ENCODE measurements at places on chromosomes 4 and X.

DNA sequence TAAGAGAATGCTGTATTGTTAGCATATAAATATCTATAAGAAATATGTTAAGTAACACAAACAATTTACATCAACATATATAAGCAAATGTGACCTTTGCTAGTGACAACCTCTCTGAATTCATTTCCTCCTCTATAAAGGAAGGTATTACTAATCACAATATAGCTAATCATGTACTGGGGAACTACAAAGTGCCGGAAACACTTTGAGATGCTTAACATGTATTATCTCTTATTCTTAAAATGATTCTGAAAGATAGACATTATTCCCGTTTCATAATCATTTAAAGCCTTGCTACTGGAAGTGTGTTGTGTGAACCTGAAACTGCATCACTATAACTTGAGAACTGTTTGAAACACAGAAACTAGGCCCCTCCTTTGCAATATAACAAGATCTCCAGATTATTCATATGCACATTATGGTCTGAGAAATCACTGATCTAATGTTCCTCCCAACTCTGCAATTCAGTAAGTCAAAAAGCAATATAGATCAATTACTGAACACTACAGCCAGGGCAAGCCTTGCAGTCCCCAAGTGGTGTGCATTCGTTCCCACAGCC, 54.0 kb downstream of the KLHL8 start:
- DNase-seq: no peak

DNA sequence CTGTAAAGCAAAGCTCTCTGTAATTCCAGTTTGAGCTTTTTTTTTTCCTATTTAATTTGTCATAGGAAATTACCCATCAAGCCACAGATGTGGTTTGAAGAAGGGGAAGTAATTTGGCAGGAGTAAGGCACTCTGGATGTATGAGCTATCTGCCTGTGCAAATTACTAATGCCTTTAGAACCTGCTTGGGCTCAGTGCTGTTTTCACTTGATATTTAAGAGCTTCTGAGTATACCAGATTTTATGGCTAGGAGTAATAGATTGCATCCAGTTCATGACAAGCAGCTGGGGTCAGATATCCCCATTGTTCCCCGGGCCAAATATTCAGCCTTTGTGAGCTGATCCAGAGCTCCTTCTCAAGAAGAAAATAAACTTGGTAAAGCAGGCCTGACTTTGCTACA, 89.1 kb downstream of the DCAF8L2 start:
- DNase-seq: no peak

DNA sequence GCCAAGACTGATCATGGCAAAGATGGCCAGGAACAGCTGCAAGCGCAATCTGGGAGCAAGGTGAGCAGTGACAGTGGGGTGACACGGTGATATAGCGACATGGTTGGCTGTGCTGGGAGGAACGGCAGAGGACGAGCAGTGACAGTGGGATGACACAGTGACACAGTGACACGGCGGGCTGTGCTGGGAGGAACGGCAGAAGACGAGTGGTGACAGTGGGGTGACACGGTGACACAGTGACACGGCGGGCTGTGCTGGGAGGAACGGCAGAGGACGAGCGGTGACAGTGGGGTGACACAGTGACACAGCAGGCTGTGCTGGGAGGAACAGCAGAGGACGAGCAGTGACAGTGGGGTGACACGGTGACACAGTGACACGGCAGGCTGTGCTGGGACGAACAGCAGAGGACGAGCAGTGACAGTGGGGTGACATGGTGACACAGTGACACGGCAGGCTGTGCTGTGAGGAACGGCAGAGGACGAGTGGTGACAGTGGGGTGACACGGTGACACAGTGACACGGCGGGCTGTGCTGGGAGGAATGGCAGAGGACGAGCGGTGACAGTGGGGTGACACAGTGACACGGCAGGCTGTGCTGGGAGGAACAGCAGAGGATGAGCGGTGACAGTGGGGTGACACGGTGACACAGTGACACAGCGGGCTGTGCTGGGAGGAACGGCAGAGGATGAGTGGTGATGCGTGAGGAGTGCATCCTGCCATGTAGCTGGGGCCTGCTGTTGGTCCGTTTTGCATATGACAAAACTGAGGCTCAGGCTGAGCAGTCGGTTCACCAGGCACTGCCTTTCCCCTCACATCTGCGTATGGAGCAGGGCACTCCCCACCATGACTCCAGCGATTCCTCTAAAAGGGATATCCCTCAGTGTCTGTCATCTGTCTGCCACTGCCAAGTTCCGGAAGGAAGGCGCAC, 36.0 kb upstream of the MXD4 start:
- DNase-seq: no peak

GRCh38 chr4:148216321-148216720, 225.9 kb downstream of the NR3C2 start:
- no peak for DNase-seq

DNA sequence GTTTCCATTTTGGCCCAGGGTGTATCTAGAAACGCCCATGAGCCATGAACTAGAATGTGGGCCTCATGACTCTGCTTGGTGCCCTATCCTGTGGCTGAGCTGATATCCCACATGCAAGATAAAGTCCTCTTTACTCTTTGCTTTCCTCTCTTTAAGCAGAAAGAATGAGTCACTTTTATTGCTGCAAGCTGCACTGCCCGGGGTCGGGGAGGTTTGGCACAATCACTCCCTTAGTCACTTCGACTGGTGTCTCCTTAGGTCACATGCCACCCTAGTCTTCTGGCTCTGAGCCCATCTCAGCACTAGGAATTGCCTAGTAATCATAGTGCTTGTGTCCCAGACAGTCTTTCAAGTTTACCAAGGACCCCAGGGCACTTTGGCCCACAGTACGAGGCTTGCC, 75.1 kb upstream of the CXorf66 start:
- no peak for DNase-seq

DNA sequence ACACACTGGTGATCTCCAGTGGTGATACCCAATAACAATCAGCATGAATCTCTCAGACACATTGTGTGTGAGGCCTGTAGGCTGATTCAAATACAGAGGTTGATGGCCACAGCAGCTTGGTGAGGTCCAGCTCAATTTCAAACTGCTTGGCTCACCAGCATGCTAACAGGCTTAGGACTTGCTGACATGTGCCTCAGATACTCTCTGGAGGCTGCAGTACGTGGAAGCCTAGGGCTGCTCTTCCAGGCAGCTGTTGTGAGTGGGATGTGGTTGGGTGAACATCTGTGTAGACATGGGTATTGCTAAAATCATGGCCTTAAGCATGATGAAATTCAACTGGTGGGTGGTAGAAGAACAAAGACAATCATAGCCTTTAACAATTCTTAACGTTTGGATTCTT, 4.3 kb downstream of the CXCL9 start:
- no peak for DNase-seq

GRCh38 chrX:121093011-121093410, 45.6 kb downstream of the GLUD2 start:
- DNase-seq: no peak

GRCh38 chr4:140068271-140068670, 85.7 kb downstream of the MAML3 start:
- no peak for DNase-seq

DNA sequence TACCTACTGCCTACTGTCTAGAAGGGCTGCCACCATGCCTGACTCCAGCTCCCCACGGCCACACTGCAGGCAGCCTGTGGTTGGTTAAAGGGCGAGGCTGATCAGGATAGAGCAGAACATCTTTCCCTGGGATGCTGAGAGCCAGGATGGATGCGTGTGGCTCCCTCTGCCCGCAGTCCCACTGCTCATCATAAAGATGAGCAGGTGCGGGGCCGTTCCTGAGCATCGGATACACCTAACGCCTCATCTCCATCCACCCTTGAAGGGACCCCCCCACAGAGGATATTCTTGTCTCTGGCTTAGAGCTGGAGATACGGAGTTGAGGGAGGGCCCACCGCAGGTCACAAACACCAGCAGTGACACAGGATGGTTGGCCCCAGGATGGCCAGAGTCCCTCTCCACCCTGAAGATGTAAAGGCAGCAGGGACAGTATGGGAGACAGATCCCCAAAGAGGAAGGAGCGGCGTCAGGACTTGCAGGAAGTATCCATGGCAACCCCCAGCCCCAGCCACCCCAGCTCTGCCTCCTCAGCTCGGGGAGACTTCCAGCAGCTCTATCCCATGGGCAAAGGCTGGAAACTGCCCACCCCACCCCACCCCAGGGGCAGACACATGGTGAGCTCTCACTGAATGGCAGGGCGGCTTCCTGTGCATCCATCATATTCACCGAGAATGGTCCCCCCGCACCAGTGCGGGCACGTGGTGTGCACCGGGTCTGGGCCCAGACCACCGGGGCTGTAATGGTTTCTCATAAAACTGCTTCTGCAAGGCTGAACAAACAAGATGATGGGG, 19.3 kb downstream of the PPP2R2C start:
- no peak for DNase-seq

DNA sequence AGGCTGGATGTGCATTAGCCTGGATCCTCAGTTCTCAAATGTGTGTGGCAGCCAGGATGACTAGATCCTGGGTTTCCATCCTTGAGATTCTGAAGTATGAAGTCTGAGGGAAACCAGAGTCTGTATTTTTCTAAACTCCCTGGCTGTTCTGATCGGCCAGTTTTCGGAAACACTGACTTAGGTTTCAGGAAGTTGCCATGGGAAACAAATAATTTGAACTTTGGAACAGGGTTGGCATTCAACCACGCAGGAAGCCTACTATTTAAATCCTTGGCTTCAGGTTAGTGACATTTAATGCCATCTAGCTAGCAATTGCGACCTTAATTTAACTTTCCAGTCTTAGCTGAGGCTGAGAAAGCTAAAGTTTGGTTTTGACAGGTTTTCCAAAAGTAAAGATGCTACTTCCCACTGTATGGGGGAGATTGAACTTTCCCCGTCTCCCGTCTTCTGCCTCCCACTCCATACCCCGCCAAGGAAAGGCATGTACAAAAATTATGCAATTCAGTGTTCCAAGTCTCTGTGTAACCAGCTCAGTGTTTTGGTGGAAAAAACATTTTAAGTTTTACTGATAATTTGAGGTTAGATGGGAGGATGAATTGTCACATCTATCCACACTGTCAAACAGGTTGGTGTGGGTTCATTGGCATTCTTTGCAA, 67.6 kb downstream of the PDGFRA start:
- no peak for DNase-seq

DNA sequence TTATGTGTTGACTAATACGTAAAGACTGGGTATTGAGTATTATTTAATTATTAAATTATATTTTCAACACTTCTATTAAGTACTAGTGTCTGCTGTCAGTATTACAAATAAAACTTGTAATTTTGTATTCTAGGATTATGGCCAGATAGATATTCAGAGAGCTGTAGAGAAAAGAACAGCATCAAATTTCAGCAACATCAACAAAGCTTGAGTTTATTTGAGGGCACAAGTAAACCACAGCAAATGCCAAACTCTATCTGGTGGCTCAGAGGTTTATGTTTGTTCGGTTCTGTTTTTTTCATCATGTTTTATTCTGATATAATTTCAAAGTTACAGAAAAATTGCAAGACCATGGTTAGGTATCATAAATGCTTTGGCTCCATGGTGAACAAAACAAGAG, 1530.5 kb downstream of the PCDH18 start:
- DNase-seq: no peak

GRCh38 chr4:176011529-176011928, 54.1 kb upstream of the WDR17 start:
- no peak for DNase-seq

DNA sequence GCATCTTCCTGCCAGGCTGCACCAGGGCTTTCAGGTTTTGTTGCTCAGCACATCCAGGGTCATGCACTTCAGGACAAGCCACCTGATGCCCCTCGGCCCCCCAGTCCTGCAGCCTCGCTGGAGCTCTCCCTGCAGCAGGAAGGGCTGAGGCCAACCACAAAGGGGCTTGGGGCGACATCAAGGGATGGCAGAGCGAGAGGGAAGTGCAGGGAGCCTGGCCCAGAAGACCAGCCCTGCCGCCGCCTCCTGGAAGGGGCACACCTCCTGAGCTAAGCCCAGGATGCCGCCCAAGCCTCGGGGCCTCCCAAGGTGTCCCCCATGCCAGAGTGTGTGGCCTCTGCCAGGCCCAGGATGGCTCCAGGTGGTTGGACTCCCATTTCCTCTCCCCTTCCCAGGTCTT, 37.1 kb downstream of the TRMT44 start:
- DNase-seq: no peak

DNA sequence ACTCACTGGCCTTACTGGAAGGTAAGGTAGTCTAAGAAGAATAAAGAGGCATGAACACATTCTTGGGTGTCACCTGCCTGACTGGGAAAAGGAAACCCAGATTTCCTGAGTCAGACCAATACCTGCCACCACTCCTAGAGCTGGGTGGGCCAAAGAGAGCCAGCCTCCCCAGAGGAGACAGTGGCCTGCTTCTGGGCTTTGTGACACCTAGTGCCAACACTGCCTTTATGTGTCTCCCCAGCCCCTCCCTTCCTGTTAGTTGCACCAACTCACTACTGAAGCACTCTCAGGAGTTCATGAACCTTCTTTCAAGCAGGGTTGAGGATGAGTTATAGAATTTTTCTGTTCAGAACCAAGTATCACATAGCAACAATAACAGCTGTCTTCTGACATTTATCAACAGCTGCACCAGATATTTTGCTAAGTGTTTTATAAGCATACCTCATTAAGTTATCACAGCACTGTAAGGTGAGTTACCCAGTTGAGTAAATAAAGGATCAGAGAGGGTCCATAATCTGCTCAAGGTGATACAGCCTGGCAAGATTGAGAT, 77.6 kb upstream of the ETNPPL start:
- no peak for DNase-seq

DNA sequence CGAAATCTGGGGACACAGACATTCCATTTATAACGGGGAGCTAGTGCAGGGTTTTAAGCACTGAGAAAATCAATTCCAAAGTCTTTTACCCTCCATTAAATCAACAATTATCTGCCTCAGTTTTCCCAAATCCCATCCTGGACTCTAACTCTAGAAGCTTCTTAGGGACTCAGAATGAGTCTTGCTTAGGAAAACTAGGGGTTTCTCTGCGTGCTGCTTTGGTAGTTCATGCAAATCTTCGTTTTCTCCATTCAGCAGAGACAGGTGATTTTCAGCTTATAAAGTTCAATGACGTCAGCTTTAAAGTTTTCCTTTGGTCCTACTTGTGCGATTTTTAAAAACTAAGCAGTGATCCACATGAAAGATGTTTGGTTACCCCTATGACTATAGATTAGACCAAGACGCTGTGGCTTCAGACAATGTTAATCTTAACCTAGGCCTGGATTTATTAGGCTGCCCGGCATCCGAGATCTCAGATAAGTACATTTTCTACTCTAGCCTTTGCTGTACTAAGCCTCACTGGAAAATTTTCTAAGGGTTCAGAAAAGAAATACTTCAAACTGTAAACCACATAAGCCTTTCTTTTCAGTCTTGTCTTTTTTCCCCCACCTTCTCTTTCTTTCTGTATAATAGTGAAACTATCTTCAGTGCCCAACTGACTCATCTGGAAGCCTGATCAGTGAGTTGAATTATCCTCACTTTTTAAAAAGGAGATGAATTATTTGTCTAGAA, 121.4 kb upstream of the GATB start:
- no peak for DNase-seq

DNA sequence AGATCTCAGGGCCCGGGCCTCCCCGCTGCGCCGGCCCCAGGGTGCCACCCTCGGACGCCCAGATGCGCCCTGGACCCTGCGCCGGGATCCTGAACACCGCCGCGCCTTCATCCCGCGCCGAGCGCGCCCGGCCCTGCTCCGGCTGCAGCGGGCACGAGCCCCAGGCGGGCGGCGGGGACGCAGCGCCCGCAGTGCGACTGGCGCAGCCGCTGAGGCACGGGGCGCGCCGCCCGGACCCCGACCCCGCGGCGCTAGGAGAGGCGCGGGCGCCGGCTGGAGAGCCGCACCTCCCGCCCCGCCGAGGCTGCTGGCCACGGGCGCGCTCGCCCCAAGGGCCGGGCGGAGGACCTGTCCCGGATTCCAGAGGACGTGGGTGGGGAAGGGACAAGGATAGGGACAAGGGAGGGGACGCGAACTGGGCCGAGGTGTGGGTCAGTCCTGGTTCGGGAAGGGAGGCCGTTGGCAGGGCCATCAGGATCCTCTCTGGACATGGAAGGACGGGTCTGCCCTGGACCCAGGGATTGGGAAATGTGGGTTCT, 1.1 kb downstream of the ZFYVE28 start:
- DNase-seq: no peak
